ENCODE measurements at places on chromosomes 2 and 18.

- DNase-seq = no peak
Observed at GRCh38 chr2:120862201-120863060, 126.8 kb downstream of the GLI2 start.

DNA sequence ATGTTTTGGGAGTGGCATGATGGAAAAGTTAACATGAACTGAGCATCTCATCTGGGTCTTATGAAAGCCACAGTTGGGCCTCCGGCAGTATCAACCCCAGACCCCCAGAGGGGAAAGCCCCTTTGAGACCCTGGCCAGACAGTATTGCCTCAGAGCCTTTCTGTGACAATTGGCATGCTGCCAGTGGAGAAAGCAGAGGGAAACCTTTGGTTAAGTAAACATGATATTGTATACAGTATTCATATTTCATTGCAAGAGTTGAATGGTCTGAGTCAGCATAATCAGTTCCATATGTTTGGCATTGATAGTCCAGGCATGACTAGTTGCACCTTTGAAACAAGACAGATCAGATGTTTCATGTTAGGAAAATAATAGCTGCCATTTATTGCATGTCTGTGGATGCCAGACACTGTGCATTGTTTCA lies 20.0 kb downstream of the MERTK start:
- peak; percentile 90 for DNase-seq

GRCh38 chr2:88834866-88835265 lies 143.4 kb downstream of the RPIA start:
- no peak for DNase-seq

DNA sequence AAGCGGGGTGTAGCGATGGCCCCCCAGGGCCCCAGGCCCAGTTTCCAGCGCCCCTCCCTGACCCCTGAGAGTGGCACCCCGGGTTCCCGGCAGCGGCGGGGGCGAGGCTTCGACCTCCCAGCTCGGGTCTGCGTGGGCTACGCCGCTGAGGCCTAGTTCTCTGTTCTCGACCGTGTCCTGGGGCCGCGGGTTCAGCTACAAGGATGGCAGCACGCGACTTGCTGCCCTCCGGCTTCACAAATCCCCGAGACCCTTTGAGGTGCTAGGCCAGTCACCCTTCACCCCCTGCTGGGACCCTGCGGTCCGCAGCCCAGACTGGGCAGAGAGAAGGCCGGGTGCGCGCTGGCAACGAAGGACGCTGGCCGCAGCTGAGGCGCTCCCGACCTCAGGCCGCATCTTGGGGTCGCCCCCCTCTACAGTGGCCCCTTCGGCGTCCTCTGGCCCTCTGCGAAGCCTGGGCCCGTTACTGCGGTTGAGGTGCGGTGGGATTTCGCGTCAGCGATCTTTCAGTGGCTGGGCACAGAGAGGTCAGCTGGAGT lies 1.2 kb downstream of the OTX1 start:
- no peak for DNase-seq

DNA sequence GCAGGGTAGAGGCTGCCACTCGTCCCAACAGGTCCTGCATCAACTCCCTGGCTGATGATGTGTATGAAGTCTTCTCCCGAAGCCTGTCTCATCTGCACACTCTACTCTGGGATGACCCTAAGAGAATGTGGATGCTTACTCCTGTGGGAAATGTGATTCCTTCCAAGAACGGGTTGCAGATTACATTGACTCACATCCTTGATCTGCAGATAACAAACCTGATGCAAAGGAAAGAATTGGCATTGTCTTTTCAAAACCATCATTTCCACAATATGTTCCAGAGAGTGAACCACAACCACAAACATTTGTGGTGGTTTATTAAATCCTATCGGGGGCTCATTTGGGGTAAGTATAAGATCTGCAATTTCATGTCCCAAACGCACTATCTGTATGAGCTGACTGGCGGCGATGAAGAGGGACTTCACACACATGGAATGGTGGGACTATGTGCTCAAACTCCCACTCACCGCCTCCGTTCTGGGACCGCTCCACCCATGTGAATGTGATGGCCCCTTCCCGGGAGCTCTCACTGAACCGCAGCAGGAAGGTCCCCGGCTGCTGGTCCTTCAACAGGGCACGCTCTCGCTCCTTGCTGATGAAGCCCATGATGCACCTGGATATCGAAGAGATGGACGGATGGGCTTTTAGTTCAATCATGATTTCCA lies 35.5 kb downstream of the STAT1 start:
- no peak for DNase-seq

DNA sequence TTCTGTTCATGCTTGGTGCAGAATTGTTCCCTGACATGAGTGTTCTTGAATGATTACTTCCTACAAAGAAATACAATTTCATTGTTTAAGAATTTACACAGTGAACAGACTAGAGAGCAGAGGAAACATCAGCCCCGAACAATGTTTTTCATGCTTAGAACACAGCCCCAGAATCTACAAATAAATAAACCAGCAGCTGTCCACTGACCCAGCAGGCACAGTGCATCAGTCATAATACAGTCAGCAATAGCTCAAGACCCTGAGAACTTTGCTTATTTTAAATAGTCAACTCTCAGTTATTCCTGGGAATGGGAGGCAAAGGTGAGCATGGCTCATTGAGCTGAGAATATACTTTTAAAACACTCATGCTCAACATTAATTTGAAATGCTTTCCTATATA lies 38.4 kb downstream of the XIRP2 start:
- peak; percentile 38 for DNase-seq

DNA sequence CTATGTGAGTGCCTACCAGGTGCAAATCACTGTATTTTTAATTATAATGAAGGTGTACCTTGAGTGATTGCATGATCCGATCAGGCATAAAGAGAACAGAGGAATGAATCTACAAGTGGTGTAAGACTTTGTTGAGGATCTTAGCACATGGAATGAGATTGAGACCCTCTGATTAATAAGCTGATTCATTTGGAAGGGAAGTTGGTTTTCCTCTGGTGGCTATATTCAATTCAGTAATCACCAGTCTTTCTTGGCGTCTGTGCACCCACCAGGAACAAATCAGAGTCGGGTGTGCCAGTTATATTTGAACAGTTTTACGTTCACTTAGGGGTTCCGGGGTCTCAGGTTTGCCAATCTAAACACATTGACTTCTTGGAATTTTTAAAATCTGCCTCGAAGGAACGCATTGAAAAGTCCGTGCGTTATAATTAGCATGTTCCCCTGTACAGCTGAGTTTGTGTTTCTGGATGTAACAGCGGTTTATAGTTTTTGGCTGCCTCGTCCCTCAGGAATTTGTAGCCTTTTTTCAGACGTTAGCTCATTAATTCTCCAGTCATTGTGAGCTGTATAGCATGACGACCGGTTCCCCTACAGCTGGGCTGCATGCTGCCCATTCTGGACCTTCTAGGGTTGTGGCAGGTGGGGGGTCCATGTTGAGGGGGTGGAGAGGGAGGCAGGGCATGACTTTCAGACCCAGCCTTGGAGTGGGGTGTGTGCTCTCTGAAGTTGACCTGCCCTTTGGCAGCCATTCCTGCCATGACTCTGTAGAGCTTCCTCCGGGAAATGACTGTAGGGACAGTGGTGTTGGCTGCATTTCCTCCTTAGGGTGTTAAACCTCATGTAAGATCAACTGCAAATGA lies 20.3 kb downstream of the MYO1B start:
- no peak for DNase-seq

DNA sequence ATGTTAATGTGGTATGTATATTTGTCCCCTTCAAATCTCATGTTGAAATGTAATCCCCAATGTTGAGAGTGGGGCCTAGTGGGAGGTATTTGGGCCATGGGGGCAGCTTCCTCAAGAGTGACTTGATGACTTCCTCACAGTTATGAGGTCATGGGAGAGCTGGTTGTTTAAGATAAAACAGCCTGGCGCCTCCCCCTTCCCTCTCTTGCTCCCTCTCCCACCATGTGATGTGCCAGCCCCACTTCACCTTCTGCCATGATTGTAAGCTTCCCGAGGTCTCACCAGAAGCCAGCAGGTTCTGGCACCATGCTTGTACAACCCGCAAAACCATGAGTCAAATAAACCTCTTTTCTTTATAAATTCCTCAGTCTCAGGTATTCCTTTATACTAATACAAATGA lies 258.3 kb upstream of the POU3F3 start:
- DNase-seq = no peak

DNA sequence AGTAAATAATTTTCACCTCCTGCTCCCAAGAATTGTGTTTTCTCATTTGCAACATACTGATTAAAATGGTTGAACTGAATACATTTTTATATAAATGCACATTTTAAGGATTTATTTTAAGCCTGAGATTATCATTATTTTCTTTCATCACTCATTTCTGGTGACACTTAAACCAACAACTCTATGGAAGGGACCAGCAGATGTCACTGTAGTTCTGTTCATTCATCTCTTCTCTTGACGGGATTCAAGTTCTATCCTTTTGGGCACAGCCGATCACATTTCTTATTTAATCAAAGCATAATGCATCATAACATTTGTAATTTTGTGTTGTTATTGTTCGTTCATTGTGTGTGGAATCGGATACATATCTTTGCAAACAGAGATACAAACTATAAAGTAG lies 417.9 kb downstream of the HRH4 start:
- no peak for DNase-seq

DNA sequence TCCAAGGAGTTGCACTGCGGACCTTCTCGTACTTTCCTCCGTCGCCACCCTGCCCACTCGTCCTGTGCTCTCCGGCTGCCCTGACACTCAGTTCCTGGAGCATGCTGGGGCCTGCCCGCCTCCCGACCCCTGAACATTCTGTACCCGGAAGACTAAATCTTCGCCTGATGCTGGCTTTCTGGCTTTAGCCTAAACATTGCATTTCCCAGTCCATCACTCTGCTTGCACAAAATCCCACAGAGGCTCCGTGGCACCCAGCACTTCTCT lies 550 bp upstream of the SFXN5 start:
- no peak for DNase-seq

DNA sequence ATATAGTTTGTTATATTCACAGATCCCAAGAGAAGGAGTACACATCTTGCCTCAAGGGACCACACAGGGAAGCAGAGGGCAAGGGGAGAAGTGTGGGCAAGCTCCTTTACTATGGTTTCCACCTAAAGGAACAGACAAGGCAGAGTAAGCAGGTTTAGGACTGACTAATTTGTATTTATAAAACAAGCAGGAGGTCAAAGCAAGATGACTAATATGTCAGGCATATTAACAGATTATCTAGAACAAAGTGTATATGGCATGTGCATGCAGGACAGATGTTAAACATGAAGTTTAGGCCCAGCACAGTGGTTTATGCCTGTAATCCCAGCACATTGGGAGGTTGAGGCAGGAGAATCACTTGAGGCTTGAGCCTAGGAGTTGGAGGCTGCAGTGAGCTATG lies 3.7 kb upstream of the LRP2 start:
- DNase-seq = no peak

GRCh38 chr2:79275863-79276262 lies 116.3 kb upstream of the REG3A start:
- DNase-seq = no peak

DNA sequence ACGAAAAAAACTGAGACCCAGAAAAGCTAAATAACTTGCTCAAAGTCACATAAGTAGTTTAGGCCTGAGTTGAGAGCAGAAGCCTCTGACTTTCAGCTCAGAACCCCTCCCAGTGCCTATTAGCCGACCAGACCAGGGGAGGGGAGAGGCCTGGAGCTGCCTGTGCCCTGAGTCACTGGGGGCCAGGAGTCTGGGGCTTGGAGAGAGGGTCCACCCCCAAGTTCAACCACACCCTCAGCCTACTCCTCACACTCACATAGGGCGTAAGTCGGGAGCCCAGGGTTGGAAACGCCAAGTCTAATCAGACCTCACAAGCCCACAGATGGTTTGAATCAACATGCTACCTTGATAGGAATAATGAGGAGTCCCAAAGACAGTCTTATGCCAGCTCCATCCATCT lies 12.6 kb upstream of the PKDCC start:
- no peak for DNase-seq

GRCh38 chr2:138777996-138778395 lies 2.2 kb downstream of the NXPH2 start:
- DNase-seq = no peak

GRCh38 chr18:34742891-34743341 lies 32.8 kb downstream of the DTNA start:
- DNase-seq = no peak

GRCh38 chr2:220194630-220195584 lies 567.5 kb downstream of the SLC4A3 start:
- DNase-seq = no peak

DNA sequence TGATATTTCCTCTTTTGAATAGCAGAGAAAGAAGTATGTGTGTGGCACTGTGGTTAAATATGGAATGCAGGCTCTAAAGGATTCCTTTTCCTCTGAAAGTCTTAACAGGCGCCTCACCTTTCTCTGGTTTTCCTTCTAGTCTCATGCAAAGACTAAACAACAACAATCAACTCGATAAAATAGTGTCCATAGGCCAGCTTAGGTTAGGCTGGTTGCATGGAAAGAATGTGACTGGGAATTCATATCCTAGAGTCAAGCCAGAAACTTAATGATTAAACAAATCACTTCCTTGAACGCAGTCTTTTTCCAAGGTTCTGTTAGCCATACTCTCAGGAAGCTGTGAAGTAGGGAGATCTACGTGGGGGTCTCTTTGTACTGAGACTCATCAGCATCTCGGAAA lies 800.8 kb upstream of the ID2 start:
- DNase-seq = no peak

DNA sequence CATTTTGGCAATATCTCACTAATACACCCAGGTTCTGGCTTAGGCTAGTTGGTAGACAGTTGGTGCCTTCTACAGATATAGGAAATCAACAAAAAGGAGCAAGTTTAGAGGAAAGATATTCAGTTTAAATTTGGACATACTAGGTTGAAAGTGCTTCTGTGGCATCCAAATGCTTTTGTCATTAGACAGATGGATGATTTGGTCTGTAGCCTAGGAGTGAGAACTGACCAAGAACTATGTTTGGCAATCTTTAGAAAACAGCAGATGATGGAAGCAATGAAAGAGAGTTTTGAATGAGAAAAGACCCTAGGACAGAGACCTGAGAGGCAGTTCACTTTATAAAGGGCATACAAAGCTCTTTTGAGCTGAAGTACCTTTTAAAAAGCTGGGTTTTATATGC lies 201.3 kb upstream of the FSHR start:
- no peak for DNase-seq

- DNase-seq = no peak
Observed at GRCh38 chr2:96939415-96939814, 47.0 kb downstream of the FAM178B start.

GRCh38 chr18:11425211-11425610 lies 184.2 kb upstream of the SLC35G4 start:
- no peak for DNase-seq

DNA sequence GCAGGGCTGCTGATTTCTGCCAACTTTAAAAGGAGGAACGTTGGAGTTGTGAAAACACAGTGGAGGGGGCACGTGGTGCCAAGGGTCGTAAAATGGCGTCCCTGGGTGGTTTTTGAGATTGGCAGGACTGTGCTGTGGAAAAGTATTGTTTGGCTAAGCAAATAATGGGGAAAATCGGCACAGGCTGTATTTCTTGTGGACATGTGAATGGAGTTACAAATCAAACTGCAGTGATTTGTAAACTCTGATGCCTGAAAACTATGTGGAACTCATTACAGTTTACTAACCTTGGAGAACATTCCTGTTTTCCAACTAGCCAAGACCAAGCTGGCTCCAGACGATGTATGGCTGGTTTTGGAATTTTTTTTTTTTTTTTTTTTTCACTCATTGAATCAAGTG lies 68.7 kb downstream of the KCTD1 start:
- DNase-seq = no peak

All from brain pericyte (primary cell).